ENCODE measurements at places on chromosomes 7 and 10. TPM values are rescaled to one million over a fixed set of nuclear protein-coding genes. Genes with fewer than 3 reads are reported as not detected.
A peak's percentile ranks its signal among the peaks of the same experiment; 100 is the strongest.

The C7orf57 gene
- total RNA-seq = 1.8 TPM

The NPC1L1 gene
- 0.06 TPM for total RNA-seq

The GPR158 gene
- not detected for total RNA-seq

The MUC12 gene
- 0.69 TPM for total RNA-seq

The ADRA2A gene
- total RNA-seq = 2.1 TPM

The MARVELD1 gene
- 18.2 TPM for total RNA-seq

The BAMBI gene
- 7.1 TPM for total RNA-seq

DNA sequence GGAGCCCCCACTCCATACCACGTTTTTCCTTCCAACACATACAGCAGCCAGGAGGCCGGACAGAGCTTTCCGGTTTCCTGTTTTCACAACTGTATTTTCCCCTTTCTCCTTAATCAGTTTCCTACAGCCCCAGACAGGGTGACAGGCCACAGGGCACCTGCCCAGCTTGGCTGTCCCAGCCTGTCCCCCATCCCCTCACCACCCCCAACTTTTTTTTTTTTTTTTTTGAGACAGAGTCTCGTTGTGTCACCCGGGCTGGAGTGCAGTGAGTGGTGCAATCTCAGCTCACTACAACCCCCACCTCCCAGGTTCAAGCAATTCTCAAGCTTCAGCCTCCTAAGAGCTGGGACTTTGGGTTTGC is 10.3 kb upstream of the HSPB1 start:
- DNase-seq = peak; percentile 60

DNA sequence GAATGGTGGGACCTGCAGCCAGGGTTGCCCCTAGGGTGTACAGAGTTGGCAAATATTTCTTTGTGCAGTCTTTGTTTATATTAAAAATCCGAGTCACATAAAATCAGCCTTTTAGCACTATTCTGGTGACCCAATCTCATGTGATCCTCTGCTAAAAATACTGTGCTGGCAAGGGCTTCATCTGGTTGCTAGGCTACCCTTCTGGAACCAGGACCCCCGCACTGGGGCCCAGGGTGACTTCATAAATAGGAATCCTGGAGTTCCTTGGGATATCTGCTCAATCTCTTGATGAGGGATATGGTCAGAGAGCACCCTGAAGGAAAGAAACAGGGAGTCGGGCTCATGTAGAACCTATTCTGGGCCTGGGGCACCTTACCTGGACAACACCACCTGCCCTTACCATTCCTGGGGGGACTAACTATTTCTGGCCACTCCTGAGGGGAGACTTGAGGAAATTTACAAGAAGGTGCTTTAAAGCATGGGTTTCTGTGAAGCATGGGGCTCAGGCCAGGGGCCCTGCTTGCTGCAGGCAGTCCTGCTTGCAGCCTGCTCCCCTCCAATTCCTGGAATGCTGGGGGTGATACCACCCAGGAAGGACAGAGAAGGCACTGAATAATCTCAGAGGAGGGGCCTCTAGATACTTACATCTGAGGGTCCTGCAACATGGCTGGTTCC is 44.7 kb downstream of the SH2D4B start:
- DNase-seq = no peak

- DNase-seq = no peak
These were observed 4.7 kb downstream of the C10orf71 start for GRCh38 chr10:49303711-49304110.

DNA sequence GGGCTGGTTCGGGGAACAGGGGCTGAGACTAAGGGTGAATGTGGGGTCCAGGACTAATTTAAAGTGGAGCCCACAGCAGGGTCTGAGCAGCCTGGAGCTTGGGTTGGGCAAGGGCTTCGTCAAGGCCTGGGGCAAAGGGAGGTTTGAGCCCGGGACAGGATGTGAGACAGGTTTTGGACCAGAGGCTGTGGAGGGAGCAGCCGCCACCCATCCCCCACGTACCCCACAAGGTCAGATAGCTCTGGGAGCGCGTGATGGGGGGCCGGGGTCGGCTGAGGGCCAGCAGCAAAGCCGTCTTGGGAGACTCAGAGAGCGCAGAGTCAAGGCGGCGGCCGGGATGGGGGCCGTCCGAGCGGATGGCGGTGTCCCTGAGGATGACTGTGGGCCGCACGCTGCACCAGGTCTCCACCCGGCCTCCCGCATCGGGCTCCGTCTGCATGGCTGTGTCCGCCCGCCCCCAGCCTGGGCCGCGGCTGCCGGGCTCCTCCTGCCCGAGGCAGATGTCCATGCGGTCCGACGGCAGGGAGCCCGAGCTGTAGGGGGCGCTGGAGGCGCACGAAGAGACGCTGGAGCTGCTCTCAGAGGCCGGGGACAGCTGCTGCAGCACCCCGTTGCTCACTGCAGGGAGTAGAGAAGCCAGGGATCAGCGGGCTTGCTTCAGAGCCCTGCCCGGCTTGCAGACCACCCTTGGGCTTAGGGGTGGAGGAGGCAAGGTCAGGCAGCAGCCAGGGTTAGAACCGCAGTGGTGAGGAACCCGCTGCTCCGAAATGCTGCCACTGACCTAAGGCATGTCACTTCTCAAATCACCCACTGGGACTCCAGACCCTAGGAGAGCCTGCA is 12.1 kb downstream of the PDZD7 start:
- DNase-seq = peak; percentile 82

GRCh38 chr7:105257338-105257737 is 131.4 kb downstream of the SRPK2 start:
- DNase-seq = no peak

- no peak for DNase-seq
These were observed 7.5 kb downstream of the LAMB1 start for GRCh38 chr7:107995184-107996071.

DNA sequence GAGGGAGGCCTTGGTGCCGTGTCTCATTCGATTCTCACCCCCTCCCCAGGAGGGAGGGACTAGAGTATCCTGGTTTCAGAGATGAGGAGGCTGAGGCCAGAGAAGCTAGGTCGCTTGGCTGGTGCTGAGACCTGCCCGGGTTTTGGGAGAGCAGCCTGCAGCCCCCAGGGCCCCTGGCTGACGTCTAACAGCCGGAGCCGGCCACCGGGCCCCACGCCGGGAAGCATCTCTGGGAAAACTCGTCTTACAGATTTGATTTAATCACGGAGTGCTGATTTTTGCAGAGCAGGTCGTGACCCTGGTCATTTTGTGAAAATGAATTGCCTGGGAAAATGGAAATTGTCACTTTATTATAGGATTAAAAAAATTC is 97.5 kb downstream of the MICALL2 start:
- DNase-seq = peak; percentile 71

DNA sequence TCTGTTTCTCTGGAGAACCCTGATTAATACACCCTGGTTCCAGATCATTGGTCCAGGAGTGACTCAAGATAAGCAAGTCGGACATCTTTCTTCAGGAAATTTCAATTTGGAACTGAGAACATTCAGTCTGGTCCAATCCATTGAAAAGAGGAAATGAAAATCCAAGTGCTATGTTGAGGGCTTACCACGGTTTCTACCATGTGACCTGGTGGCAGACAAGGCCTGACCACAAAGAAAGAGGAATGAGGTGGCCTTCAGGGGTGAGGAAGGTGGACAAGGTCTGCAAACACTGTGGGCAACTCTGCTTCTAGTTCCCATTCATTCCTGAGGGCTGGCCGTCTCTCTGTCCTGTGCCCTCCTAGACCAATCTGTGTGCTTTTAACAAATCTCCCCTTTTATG is 149.2 kb upstream of the GHITM start:
- no peak for DNase-seq

- DNase-seq = no peak
These were observed 16.7 kb downstream of the NOS3 start for GRCh38 chr7:151007469-151007898.

DNA sequence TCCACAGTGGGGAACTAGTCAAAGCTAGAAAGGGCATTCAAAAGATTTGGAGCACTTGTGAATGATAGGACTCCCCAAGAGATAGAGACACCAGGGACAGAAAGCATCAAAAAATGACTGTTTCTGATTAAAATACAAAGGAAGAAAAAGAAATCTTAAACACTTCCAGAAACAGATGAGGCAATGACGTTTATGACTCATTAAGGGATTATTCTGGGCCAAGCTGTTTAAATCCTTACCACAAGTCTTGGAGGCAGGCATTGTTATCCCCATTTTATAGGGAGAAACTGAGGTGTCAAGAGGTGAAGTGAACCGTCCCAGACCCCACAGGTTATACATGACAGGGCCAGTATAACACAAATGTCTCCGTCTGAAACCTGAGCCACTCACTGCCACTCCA is 68.3 kb upstream of the AMPH start:
- DNase-seq = no peak

- peak; percentile 32 for DNase-seq
These were observed 257.8 kb downstream of the SNX10 start for GRCh38 chr7:26549281-26549944.

DNA sequence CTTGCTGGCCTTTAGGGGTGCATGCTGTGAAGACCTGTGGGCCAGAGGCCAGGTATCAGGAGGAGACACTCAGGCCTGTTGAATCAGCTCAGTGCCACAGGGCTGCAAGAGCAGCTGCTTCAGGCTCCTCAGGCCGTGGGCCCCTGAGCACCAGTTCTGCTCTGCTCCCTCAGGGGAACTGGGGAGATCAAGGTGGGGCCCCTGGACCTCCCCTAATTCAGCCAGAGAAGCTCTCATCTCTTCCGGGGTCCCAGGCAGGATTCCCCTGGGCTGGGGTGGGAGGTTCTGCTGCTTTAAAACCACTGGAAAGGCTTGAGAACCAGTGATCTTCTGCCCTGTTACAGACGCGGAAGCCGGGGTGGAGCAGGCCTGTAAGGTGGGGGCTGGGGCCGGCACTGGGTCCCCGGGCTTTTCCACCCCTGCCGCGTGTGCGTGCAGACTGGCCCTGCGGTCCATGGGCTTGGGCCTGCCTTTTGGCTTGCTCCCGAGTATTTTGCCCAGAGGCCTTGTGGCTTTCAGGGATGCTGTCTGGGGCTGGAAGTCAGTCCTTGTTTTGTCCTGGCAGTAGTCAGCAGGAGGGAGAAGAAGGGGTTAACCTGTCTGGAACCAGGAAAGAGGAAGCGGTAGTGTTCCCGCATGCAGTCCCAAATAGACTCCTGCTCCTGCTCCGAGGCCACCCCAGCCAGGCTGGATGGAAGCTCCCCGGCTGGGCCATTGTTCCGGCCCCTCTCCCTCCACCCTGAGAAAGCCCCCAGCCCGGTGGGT is 74.3 kb downstream of the LHPP start:
- peak; percentile 66 for DNase-seq

GRCh38 chr10:103040418-103040817 is 122.3 kb downstream of the CNNM2 start:
- DNase-seq = no peak

GRCh38 chr7:34850681-34851080 is 186.6 kb downstream of the DPY19L1 start:
- no peak for DNase-seq

GRCh38 chr10:78176320-78177317 is 143.0 kb downstream of the RPS24 start:
- DNase-seq = no peak

- no peak for DNase-seq
These were observed 25.8 kb upstream of the TSPAN13 start for GRCh38 chr7:16727736-16728135.

DNA sequence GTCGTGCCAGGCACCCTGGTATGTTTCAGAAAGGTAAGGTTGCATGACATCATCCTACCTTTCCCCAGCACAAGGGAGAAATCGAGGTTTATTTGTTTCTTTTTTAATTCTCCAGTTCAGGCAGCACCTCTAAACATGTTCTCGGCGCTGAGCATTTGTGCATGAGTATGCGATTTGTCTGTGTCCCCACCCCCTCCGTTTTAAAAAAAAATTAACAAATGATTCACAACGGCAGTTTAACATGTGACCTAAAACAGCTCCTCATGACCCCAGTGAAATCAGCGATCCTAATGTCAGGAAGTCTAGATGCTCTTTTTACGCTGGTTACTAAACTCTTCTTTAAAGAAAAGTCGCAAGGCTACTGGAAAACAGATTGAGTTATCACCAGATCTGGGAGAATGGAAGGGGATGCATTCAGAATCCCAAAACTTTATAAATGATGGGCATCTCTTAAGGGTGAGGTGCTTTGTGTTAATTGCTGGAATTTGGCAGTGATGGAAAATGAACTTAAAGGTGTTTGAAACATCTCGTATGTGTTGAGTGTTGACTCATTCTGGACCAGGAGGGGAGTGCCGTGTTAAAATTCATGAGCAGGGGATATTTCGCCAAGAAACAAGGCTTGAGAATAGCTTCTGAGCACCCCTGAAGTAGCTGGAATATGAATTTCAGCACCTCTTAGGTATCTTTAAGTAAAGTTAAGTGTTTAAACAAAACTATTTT is 106.8 kb upstream of the PDCD4 start:
- DNase-seq = no peak

DNA sequence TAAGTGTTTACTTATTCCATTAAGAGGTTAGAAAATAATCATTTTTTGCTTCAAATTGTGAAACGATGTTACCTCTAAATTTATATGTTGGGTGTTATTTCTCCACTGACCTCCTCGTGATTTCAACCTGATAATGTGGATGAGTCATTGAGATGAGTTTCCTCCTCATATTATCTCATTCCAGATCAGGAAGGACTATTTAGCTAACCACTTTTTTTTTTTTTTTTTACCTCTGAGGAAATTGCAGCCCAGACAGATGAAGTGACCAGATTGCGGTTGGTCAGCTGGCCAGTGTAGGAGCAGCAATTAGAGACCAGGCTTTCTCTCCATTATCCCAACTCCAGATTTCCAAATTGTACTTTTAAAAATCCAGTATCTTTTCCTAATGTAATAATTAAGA is 248.7 kb downstream of the FZD1 start:
- no peak for DNase-seq

DNA sequence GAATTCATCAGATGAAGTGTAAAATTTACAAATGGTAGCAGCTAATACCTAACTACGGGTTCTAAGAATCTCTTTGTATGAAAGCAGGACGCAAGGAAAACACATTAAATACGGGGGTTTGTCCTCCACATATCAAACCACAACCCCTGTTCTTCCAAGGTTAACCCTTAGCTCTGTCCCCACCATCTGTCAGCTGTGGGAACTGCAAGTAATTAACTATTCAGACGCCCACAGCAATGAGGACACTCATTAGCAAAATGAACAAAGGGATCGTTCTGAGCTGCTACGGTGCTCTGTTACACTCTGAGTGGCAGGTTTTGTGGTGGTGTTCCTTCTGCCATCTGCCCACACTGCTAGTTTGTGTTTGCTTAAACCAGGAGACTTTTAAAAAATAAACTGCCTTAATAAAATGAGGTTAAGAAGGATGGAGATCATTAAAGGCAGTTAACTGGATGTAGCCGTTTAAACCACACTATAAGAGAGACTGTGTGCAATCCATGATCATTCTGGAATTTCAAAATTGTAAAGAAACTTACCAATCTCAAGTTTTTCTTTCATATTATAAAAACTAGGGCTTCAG is 51.4 kb downstream of the C10orf67 start:
- DNase-seq = no peak

DNA sequence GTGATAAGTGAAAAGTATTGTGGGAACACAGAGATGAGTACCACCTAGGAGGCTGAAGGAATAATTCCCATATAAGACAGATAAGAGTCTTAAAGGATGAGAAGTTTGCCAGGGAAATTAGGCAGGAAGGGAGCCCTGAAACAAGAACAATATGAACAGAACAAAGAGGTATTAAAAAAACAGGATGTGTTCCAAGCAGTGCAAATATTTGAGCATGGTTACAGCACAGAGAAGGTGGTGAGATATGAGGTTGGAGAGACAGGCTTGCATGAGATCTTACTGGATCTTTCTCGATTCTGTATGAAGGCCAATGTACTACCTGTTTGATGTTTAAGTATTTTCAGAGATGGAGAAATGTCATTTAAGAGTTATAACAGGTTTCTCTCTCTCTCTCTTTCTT is 20.3 kb downstream of the TAC1 start:
- DNase-seq = no peak

GRCh38 chr10:60399328-60399727 is 9.7 kb upstream of the ANK3 start:
- DNase-seq = no peak

- no peak for DNase-seq
These were observed 24.9 kb downstream of the SFR1 start for GRCh38 chr10:104146882-104147281.

Measured in upper lobe of left lung (tissue), 6 donors.